ENCODE measurements at places on chromosomes 4 and X. TPM values are rescaled to one million over a fixed set of nuclear protein-coding genes. Genes with fewer than 3 reads are reported as not detected.

The GAGE1 gene
- total RNA-seq = not detected

GRCh38 chrX:68090266-68090665 lies 343.0 kb downstream of the OPHN1 start:
- DNase-seq = no peak

DNA sequence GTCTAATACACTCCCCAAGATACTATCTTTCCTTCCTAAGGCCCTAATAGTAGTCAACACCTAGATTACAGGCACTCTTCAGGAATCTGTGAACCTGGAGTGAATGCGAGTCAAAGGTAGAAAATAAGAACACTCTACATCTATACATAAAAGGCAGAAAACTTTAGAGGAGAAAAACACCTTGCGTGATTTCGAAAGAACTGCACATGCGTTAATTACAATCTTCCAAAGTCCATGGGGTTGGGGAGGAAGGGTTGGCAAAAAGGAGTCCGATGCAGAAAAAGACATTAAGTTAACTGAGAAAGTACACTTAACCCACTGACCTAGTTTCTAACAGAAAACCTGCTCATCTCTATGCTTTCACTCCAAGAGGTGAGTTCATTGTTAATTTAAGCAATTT lies 27.3 kb downstream of the KLHL15 start:
- DNase-seq = no peak

- no peak for DNase-seq
Observed at GRCh38 chrX:136711147-136711546, 63.2 kb downstream of the CD40LG start.

Measured in CD4-positive, alpha-beta memory T cell (primary cell).